ENCODE measurements at places on chromosomes 2 and 18.

- no peaks in the 10 kb centered on the region for H3K4me1 ChIP-seq
- H3K4me3 ChIP-seq, result no peak overlapping the region
- no peak overlapping the region for H3K27ac ChIP-seq
- no peak for DNase-seq
- H3K36me3 ChIP-seq, result no peaks in the 10 kb centered on the region
- no peaks in the 10 kb centered on the region for H3K27me3 ChIP-seq
These were observed 53.0 kb upstream of the GALNT3 start for GRCh38 chr2:165847001-165847400.

DNA sequence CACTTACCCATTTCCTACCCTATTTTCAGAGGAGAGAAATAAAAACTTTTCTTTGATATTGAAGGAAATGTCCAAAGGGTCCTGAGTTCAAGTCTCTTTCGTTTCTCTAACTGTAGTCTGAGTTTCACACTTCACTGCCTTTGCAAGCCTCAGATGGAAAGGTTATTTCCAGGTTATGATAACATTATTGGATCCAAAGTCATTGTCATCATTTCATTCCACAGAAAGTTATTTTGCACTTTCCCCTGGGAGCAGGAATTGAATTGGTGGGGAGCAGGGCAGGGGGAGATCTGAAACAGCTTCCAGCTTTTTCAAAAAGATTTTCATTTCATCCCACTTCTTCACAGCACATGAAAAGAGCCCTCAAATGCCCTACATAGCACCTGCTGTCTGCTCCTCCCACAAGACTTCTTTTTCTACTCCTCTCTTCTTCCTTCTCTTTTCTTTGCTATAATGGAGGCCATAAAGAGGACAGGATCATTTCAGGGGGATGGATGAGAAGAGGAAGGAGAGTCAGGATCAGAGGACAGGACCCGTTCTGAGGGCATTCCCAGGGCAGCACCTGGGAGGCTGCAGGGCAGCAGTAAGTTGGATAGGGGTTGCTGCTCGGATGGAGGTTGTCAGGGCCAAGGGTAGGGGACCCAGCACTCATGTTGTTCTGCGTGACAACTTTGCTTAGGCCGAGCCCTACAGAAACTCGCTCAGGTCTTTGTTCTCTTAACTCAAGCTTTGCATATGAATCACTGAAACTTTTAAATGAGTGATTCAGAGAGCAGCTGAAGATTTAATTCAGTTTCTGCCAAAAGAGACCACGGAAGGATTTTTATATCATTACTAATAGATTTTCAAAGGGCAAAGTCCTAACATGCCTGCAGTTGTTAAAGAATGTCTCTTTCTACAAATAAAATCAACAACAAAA, 11.4 kb upstream of the GALNT5 start:
- no peak overlapping the region for H3K4me3 ChIP-seq
- H3K27ac ChIP-seq, result peak overlapping the region; percentile 57
- H3K36me3 ChIP-seq, result no peaks in the 10 kb centered on the region
- H3K27me3 ChIP-seq, result no peaks in the 10 kb centered on the region
- no peaks in the 10 kb centered on the region for H3K4me1 ChIP-seq

GRCh38 chr18:42527766-42528165, 572.7 kb downstream of the PIK3C3 start:
- H3K4me1 ChIP-seq, result no peaks in the 10 kb centered on the region
- H3K27me3 ChIP-seq, result no peaks in the 10 kb centered on the region
- no peaks in the 10 kb centered on the region for H3K36me3 ChIP-seq

DNA sequence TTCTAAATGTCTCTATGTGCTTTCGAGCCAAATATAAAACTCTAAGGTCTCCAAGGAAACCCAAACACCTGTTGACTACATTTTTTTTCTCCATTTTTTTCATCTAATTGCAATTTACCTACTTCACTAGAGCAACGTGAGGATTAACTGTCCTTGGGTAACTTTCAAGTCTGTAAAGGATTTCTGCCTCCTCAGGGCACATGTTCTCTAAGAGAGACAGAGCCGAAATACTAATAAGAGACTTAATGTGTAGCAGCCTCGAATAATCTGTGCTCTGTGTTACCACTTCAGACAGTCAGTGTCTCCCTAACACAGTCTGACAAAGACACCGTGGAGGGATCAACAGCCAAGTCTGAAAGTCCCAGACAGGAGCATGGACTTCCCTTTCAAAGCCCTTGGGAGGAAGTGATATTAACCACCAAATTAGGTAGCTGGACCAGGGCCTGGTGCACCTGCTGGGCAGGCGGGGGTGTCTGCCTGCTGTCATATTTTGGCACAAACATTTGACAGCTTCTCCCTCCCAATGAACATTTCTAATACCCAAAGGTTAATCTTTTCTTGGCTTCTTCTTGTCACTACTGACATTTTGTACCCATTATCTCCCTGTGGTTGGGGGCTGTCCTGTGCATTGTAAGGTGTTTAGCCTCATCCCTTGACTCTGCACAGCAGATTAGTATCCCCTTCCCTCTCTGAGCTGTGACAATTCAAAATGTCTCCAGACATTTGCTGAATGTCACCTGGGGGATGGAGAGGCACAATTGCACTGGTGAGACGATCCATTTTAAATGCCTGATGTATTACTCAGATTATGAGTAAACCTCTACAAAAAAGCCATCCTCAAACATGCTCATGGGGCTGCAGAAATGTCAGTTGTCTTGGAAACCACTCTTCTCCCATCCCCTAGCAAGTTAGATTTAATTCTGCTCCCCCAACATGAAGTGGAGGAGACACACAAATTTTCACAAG, 45.7 kb upstream of the LYPD1 start:
- no peaks in the 10 kb centered on the region for H3K27me3 ChIP-seq
- H3K4me3 ChIP-seq, result no peak overlapping the region
- no peaks in the 10 kb centered on the region for H3K4me1 ChIP-seq
- H3K36me3 ChIP-seq, result no peaks in the 10 kb centered on the region
- no peak for DNase-seq
- H3K27ac ChIP-seq, result no peak overlapping the region

- no peaks in the 10 kb centered on the region for H3K36me3 ChIP-seq
- no peak for DNase-seq
- H3K27me3 ChIP-seq, result no peaks in the 10 kb centered on the region
- H3K4me3 ChIP-seq, result no peak overlapping the region
These were observed 38.0 kb downstream of the PTGR3 start for GRCh38 chr18:75170916-75171315.

- no peaks in the 10 kb centered on the region for H3K36me3 ChIP-seq
- DNase-seq, result no peak
- no peak overlapping the region for H3K4me3 ChIP-seq
These were observed 12.2 kb upstream of the ITPRID2 start for GRCh38 chr2:181879295-181879694.

All from breast epithelium (tissue), 4 donors.